ENCODE measurements at places on chromosomes 12 and 14.

DNA sequence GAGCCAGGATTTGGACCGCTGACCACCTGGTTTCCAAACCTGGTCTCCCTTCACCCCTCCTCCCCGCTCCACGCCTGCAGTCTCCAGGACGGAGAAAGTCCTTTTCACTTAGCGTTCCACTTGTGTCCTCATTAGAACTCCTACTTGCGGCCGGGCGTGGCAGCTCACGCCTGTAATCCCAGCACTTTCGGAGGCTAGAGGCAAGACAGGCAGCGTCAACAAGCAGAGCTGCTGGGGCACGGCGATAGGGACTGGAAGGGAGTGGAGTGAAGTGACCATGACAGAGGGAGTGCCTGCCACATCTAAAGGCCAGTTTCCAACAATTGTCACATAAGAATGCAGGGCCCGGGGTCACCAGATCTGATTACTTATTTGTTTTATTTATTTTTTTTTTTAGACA, 132.5 kb upstream of the NCOR2 start:
- no peak for DNase-seq

DNA sequence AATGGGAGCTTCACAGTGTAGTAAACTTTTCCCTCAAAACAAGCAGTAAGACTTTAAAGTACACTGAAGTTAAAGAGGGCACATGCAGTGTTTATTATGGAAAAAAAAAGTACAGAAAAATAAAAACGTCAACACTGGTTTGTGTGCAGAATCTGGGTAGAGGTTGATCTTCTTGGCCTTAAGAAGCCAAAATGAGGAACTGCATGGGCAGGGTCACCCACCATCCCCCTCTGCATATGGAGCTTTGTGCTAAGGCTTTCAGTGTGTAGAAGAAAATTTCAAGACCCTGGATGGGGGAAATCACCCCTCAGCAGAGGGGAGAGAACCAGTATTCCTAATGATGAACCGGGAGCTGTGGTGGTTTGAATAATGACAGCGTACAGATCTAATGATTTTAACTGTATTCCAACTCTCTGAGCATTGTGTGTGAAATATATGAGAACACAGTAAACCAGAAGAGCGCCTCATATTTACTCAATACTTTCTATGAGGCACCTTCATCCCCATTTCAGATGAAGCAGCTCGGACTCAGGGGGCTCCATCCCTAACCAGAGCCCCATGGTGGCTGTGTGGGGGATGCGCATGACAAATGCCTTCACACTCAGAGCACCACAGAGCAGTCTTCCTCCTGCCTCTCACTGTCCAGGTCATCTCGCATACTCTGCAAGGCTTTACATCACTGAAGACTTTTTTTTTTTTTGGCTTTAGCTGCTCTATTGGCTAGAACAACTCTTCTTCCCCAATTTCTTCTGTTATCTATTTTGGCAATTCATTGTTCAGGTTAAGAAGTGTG, 33.4 kb downstream of the ACADS start:
- no peak for DNase-seq

DNA sequence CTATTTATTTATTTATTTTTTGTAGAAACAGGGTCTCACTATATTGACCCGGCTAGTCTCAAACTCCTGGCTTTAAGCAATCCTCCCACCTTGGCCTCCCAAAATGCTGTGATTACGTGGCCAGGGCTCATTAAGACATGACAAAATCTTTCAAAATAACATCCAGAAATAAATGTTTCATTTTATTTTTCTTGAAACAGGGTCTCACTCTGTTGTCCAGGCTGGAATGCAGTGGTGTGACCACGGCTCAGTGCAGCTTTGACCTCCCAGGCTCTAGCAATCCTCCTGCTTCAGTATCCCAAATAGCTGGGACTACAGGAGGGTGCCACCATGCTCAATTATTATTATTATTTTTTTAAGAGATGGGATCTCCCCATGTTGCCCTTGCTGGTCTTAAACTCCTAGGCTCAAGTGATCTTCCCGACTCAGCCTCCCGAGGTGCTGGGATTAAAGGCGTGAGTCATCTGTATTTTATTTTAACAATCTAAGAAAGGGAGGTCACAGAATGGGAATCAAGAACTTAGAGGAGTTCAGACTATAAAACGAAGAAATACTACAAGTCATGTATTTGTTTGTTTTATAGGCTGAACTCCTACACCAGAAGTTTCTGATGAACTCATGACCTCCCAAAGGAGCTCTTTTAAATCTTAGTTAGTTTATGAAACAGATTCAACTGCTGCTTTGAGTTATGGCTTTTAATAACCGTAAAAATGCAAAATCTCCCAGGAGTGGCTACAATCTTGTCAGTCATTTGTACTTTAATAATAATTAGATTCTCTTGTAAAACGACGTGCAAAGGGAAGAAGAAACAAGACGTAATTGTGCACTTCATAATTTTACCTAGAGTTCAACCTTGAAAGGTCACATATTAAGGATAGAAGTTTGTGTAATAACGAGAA, 2.1 kb upstream of the TMEM263 start:
- no peak for DNase-seq

- DNase-seq, result no peak
These were observed 93.8 kb downstream of the RFLNA start for GRCh38 chr12:124388679-124389137.

GRCh38 chr12:118742431-118742830, 238.9 kb upstream of the SRRM4 start:
- DNase-seq, result no peak

DNA sequence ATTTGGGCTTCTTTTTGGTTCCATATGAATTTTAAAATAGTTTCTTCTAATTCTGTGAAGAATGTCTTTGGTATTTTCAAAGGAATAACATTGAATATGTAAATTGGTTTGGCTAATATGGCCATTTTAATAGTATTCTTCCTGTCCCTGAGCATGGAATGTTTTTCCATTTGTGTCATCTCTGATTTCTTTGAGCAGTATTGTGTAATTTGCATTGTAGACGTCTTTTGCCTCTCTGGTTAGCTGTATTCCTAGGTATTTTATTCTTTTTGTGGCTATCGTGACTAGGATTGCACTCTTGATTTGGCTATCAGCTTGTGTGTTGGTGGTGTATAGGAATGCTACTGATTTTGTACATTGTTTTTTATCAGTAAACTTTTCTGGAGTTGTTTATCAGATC, 601.9 kb downstream of the SNAPC1 start:
- DNase-seq, result no peak

DNA sequence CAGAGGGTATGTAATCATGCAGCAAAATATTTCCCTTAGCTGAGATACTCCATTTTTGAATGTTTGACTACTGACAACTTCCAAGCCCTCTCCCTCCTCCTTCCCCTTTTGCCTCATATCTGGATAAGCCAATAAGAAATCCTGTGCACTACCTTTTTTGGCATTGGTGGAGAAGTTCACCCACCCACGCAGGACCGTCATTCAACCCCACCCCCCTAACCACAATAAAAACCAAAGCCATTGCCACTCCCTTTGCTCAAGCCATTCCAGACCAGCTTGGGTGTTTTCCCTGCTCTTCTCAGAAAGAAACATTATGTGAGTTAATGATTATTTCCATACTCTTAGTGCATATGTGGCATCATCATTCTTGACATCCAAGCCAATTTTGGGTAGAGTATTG, 176.7 kb downstream of the PTPN11 start:
- no peak for DNase-seq

DNA sequence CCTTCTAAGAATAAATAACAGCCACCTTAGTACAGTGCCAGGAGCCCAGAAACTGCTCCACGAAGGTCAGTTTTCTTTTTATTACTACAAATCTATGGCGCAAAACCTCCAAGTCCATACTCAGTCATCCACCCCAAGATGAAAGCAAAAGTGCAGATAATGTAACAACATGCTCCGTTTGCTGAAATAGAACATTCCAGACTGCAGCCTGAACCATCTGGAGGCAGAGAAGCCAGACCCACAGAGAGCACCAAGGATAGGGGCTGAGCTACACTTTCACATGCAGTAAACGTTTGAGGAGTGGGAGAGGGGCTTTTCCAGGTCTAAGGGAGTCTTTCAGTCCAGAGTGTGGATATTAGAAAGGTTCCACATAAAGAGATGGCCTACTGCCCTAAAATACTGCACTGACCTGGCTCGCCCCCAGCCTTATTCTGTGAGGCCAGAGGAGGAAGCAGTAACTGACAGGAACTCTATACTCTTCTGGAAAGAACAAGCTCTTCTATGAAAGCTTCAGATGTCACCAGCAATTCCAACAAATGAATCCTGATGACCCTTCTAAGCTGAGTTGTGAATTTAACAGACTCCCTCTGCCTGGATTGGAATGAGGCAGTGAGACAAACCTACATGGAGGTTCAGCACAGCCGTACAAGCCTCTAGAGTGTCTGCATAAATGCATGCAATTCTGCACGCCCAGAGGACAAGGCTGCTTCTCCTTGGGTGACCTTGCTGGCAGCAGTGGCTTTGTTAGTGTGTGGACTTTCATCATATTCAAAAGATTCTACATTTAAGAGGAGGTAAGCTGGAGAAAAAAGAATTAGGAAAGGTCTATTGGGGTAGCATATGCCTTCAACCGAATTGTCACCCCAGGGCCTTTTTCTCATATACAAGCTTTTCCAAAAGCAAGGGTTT, 153.9 kb upstream of the EGLN3 start:
- DNase-seq, result no peak

DNA sequence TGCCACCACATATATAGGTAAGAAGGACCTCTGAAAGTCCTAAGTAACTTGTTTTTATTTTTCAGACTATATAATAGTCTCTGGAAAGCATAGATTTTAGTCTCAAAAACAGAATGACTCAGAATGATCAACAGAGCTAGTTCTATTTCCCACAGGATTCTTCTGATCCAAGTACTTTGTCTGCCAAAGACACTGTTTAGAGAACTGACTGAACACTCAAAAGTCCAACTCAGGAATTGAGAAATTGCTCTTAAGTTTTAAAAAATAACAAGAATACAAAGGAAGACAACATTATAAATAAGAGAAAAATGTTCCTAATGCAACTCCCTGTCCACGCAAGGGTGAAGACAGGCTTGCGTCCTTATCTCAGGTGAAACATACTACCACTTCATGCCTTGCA, 29.0 kb downstream of the LGMN start:
- DNase-seq, result no peak

GRCh38 chr12:104834607-104835006, 123.5 kb downstream of the SLC41A2 start:
- no peak for DNase-seq

DNA sequence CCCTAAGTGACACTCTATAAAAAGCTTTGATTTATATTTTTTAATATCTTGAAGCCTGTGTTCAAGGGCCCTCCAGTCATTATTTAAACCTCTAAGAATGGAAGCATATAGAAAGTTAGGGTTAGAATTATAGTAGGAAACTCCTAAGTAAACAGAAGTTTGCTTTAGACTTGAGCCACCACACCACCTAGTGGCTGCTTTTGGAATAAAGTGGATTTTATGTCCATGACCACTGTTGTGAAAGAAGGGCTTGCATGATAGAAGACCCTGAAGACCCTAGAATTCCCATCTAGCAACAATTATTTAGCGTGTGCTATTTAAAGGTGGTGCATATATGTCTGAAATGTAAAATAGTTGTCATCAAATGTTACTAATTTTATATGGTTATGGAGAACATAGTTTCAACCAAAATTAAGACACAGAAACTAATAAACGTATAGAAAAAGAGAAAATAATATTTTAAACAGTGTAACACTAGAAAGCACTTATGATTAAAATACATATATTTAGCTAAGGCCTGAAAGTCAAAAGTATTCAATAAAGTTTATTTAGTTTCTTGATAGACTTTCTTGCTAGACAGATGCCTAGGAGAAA, 21.3 kb downstream of the LRRIQ1 start:
- peak; percentile 54 for DNase-seq

DNA sequence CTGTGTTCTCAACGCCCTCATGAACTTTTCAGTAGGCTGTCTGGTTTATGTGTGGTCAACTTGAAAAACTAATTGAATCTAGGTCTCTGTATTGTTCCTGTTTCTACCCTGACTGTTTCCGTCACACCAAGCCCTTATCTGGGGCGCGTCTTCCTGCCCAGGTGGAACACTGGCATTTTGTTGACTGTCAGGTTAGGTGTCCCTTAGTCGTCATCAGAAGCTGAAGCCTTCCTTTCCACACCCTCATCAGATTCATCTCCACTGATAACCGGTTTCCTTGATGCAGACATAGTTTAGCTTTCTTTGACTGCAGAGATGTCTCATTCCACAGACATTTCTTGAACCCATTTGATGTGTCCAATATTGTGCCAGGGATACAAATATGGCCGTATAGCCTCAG, 96.5 kb downstream of the DUSP16 start:
- no peak for DNase-seq

DNA sequence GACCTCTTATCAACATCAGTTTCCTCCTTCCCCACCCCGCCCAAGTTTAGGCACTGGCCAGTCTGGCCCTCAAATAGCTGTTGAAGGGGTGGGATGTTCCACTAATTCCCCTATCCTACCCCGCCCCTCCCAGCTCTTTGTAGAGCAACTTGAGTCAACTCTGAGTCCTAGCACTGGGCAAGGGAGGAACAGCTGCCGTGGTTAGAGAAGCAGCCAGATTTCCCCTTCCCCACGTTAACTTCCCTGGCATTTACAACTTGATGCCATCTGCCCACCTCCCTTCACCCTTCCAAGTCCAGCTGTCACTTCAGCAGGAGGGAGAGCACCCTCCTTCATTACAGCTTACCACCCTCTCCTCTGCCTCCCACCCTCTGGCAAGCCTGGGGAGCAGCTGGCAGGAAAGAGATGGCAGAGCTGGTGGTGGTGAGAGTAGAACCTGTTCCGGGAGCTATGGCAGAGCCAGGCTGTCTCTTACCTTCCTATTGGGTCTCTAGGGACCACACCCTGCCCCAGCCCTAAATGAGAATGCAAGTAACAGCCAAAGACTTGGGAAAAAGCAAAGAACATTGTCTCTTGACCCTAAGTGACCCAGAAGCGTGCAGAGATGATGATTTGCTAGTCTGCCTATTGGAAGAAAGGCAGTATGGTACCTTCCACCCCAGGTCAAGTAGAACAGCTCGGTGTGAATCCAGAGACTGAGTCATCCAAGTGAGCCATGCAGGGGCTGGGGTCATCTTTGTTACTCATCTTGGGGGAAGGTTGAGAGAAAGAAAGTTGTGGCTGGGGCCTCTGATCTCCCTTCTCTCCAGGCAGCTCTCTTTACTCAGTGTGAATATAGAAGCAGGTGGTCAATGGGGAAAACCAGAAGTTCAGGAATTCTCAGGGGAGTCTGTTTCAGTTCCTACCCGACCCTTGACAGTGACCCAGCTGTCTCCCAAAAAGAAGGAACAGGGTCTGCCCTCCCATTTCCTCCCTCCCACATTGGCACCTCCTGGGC, 1.5 kb downstream of the BLOC1S1 start:
- DNase-seq, result no peak

GRCh38 chr14:61893371-61893940, 131.2 kb downstream of the SNAPC1 start:
- DNase-seq, result no peak

- DNase-seq, result no peak
These were observed 16.2 kb downstream of the PYGL start for GRCh38 chr14:50928002-50928635.

GRCh38 chr14:60195179-60195810, 30.1 kb upstream of the DHRS7 start:
- no peak for DNase-seq
